ENCODE measurements at places on chromosomes 5 and 9. TPM values are rescaled to one million over a fixed set of nuclear protein-coding genes. Genes with fewer than 3 reads are reported as not detected.
A peak's percentile ranks its signal among the peaks of the same experiment; 100 is the strongest.

DNA sequence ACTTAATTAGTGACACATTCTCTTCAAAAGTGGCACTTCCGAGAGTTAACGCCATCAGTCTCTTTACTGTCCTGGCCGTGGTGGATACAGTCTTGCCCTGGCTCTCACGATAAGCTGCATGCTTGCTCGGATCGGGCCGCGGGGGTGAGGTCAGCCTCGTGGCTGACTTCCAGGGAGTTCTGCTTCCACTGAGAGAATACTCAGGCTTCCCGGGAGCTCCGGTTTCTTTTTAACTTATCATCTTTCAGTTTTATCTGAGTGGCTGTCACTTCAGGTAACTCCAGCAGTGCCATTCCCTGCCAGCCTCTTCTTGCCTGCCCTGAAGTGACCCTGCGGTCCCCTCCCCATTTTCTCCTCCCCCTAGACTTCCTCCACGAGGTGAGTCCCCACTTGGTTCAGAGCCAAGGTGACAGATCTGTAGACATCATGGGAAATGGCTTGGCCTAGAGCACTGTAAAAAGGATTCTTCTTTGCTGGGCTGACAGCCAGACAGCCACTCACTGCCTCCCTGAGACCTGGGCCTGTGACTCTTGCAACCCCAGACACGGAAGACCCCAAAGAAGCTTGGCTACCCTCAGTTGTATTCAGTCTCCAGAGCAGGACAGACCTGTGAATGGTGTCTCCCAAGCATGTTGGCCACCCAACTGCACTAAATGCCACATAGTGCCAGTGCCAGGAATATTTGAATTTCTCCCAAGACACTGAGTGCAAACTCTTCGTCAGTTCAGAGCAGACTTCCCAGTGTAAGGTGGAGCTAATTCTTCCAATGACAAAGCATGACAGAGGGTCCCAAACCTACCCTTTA is 95.1 kb downstream of the DAPK1 start:
- H3K4me3 ChIP-seq: peak overlapping the region; percentile 45
- peak; percentile 38 for DNase-seq
- H3K27ac ChIP-seq: peak overlapping the region; percentile 64

- no peaks in the 10 kb centered on the region for H3K4me1 ChIP-seq
- no peak for DNase-seq
- no peaks in the 10 kb centered on the region for H3K36me3 ChIP-seq
- no peak overlapping the region for H3K27ac ChIP-seq
- H3K27me3 ChIP-seq: no peaks in the 10 kb centered on the region
- H3K4me3 ChIP-seq: no peak overlapping the region
Measured at GRCh38 chr9:75175395-75175794, 87.1 kb downstream of the OSTF1 start.

DNA sequence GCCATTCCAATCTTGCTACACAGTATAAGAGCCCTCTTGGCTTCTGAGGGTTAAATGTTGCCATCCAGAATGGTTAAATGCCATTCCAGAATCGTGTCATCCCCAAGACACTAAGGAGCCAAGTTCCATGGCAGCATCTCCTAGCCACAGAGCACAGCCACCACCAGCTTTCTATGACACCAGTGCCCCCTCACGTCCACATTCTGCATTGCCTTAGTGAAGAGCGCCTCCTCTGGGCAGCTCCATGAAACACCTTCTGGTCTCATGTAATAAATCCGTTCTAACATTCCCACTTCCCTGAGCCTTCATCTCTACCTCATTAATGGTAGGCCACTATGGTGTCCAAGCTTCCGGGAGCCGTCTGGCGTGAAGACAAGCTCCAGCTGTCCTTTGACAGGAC is 12.4 kb downstream of the CBY3 start:
- no peak overlapping the region for H3K4me3 ChIP-seq
- no peaks in the 10 kb centered on the region for H3K27me3 ChIP-seq
- peak overlapping the region; percentile 40 for H3K27ac ChIP-seq
- peak; percentile 65 for DNase-seq
- H3K36me3 ChIP-seq: peaks cover 51% of the 10 kb centered on the region

GRCh38 chr9:89839449-89839848 is 234.6 kb downstream of the GADD45G start:
- H3K4me1 ChIP-seq: no peaks in the 10 kb centered on the region
- H3K27ac ChIP-seq: no peak overlapping the region
- H3K36me3 ChIP-seq: no peaks in the 10 kb centered on the region
- DNase-seq: no peak
- H3K4me3 ChIP-seq: no peak overlapping the region
- H3K27me3 ChIP-seq: peaks cover 4% of the 10 kb centered on the region

DNA sequence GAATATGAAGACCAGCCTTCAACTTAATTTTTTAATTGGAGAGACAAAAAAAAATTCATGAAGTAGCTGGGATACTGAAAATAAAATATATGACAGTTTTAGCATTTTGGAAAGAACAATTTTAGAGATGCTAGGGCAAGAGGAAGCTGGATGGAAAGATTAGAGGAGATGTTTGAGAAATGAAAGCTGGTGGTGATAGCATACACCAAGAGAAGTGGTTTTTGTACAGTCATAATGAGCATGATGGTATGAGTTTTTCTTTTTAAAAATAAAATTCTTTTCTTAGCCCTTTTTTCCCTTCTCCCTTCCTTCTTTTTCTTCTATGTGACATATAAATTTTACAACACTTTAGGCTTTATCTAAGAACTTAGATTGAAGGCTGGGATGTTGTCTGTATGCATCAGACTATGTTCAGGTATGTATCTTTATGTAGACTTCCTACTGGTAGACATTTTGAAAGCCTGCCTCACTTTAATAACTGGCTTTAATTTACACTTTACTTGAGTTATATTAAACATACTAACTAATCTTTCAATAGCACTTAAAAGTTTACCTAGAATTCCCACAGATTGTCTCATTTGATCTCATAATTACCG is 522.5 kb downstream of the TLE4 start:
- no peaks in the 10 kb centered on the region for H3K4me1 ChIP-seq
- DNase-seq: no peak
- no peak overlapping the region for H3K27ac ChIP-seq
- H3K36me3 ChIP-seq: peaks cover 7% of the 10 kb centered on the region
- no peaks in the 10 kb centered on the region for H3K27me3 ChIP-seq

GRCh38 chr5:55110217-55110616 is 7.8 kb downstream of the GZMA start:
- H3K4me1 ChIP-seq: no peaks in the 10 kb centered on the region
- peaks cover 32% of the 10 kb centered on the region for H3K27me3 ChIP-seq
- no peaks in the 10 kb centered on the region for H3K36me3 ChIP-seq

DNA sequence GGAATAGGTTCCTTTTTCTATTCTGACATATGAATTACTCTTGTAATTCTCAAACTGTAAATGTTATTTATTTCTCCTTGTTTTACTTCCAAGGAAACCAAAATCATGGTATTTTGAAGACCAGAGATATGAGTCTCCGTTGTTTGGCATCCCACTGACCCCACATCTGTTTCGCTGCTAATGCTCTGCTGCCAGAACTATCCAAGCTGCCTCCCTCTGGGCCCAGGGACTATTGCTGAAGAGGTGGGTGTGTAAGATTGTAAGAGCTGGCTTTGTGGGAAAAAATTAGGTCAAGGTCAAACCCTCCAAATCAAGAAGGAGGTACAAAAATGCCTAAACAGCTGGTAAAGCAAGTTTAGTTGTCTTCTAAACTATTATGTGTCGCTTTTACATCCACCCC is 129.4 kb upstream of the MYO10 start:
- no peaks in the 10 kb centered on the region for H3K27me3 ChIP-seq
- no peak overlapping the region for H3K4me3 ChIP-seq
- no peak for DNase-seq

DNA sequence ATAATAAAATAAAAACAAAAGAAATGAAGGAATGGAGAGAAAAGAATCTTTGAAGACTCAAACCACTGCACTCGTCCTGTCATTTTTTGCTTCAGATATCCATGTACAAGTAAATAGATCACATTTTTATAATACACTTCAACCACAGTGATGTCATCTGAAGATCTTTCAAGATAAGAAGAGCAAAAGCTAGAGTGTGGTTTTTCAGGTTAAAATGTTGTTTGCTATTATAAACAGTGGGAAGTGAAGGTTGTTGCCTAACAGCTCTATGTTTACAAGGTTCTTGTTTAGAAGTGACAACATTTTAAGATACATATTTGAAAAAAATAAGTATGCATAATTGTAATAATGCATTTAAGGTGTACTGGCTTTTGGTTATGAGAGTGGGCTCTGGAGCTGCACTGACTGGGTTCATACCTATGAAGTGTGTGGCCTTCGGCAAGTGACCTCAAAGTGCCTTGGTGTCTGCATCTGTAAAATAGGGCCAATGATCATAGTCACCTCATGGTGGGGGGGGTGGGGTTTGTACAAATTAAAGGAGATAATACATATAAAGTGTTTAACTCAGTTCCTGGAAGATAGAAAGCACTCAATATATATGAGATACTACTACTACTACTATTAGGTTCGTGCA is 45.5 kb upstream of the IL7R start:
- no peak for DNase-seq
- H3K4me3 ChIP-seq: no peak overlapping the region
- no peaks in the 10 kb centered on the region for H3K27me3 ChIP-seq
- H3K4me1 ChIP-seq: peaks cover 5% of the 10 kb centered on the region

KIF20A gene
- 30.6 TPM for total RNA-seq

TMEM252 gene
- not detected for total RNA-seq

VDAC1 gene
- total RNA-seq: 334 TPM

N4BP3 gene
- total RNA-seq: 0.56 TPM

PFN3 gene
- total RNA-seq: not detected

Measured in MCF 10A (cell line).